ENCODE measurements at places on chromosomes 16 and 17.

GRCh38 chr17:52134641-52135040 is 23.9 kb downstream of the CA10 start:
- no peak for DNase-seq

DNA sequence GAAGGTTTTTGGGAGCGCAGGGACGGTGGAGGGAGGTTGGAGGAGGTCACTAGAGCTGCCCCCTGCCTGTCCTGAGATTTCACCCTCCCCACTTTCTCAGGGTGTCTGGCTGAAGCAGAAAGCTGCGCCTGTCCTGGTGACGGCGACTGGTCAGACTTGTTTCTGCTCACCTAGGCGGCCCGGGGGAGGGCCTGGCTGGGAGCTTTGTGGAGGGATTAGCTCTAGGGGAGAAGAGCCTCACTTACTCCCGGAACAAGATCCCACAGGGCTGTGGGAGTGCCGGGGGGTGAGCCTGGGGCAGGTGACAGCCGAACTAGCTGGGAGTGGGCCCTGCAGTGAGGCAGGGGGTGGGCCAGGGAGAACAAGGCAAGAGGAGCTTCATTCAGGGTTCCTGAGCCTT is 11.5 kb downstream of the NHERF1 start:
- DNase-seq: no peak

GRCh38 chr17:27241346-27241946 is 52.5 kb upstream of the WSB1 start:
- peak; percentile 39 for DNase-seq

DNA sequence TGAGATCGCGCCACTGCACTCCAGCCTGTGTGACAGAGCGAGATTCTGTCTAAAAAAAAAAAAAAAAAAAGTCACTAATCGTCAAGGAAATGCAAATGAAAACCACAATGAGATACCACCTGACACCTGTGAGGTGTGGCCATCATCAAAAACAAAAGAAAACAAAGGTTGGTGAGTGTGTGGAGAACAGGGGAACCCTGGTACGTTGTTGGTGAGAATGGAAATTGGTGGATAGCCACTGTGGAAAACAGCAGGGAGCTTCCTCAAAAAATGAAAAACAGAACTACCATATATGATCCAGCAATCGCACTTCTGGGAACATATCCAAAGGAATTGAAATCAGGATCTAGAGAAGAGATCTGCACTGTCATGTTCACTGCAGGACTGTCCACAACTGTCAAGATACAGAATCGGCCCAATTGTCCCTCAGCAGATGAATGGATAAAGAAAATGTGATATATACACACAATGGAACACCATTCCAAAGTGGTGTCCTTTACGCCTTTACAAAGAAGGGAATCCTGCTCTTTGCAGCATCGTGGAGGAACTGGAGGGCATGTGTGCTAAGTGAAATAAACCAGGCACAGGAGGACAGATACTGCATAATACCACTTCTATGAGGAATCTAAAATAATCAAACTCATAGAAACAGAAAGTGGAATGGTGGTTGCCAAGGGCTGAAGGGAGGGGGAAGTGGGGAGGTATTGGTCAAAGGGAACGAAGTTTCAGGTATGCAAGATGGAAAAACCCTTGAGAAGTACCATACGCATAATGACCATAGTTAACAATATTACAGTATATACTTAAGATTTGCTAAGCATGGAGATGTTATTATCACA is 63.5 kb upstream of the PLCG2 start:
- DNase-seq: peak; percentile 49

GRCh38 chr16:75062135-75062975 is 54.2 kb downstream of the LDHD start:
- DNase-seq: no peak

DNA sequence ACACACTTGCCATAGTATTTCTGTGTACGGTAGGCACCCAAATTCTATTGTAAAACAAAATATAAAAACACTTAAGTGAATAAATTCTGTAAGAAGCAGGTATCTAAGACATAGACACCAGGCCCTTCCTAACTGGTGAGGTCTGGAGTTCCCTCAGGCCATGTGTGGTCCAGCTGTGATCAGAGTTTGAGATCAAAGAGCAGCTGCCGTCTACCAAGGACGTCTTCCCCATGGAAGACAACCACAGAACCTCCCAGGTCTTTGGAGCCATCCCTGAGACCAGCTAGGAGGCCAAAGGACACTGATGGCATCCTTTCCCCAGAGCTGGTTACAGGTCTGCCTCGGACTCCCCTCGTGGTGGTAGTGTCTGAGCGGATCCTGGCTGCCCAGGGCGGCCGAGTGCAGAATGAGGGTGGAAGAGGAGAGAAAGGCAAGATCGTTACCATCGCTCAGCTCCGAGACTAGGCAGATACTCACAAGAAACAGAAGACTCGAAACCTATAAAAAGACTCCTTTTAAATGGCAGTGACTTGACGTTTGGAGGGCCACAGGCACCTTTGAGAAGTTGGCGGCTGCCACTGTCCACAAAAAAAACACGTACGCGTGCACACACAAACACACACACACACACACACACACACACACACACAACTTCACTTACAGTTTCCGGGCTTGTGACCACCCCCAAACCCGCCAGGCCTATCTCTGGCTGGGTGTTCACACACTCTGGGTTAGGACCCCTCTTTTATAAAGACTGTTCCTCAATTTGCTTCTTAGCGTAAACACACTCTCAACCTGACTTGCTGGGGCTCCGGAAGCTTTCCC is 7.5 kb downstream of the TIMP2 start:
- no peak for DNase-seq

DNA sequence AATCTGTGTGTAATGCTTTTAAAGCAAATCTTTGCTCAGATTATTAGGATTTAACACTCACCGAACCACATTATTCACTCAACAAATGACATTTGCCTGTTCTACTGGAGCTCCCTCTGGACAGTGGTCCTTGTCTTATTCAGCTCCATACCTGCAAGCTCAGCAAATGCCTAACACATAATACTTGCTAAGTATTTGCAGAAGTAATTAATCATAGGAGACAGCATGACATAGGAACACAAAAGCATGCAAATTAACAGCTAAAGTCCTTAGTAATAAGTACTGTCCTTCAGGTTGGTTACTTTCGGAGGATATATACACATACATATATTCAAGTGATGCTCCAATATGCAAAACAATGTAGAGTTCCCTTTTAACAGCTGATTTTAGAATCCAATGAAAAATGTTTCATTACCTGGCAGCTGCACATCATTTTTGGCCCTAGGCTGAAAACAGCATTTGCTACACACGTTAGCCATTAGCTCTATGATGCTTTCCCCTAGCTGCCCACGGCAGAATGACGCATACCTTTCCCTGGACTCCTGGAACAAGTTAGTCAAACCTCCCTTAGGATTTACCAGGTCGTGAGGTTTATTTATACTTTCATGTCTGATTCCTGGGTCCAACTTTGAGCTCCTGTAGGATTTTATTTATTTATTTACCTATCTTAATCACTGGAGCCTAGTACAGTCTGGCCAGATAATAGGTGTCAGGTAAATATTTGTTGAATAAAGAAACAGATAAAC is 8.6 kb downstream of the BRD7 start:
- no peak for DNase-seq

- no peak for DNase-seq
These were observed 56.1 kb downstream of the ESRP2 start for GRCh38 chr16:68179855-68180254.

GRCh38 chr17:45129940-45130680 is 2.2 kb downstream of the PLCD3 start:
- no peak for DNase-seq

GRCh38 chr16:8096211-8096610 is 494.1 kb downstream of the TMEM114 start:
- DNase-seq: no peak

DNA sequence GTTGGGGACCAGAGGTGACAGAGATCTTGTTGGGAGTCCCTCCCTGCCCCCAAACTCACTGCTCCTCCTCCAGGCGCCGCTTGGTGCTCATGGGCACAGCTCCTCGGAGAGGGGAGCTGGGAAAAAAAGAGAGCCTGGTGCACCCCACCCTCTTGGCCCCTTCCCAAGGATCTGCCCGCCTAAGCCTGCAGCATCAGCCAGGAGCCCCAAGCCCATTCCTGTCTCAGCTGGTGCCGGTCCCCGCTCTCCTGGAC is 400 bp downstream of the HCFC1R1 start:
- DNase-seq: no peak

DNA sequence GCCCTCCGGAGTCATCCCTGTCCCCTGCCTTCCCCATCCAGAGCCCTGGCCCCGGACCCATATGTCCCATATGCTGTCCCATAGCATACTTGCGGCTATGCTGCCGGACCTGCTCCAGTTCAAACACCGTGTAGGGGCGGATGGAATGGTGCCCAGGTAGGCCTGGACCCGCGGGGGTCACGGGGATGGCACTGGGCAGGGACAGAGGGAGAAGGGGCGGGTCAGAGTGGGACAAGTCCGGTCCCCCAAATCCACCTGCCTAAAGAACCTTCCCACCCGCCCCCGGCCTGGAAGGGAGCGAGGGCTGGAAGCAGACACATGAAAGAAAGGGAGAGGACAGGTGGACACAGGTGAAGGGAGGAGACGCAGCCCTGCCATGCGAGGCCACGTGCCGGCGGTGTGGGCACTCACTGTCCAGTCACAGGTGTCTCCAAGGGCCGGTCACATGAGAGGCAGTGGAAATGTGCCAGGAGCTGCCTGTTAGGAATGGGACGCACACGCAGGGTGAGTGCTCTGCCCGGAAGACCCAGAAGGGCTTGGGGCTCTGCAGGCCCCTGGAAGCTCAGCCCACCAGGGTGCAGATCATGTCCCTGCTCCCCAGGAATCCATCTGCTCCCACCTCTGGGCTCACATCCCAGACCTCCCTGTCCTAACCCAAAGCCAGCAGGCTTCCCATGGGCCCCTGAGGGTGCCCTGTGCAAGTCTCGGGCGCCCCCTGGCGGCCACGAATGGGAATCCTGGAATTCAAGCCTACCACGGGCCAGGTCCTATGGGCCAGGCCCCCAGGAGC is 14.0 kb downstream of the UBALD2 start:
- DNase-seq: peak; percentile 85

DNA sequence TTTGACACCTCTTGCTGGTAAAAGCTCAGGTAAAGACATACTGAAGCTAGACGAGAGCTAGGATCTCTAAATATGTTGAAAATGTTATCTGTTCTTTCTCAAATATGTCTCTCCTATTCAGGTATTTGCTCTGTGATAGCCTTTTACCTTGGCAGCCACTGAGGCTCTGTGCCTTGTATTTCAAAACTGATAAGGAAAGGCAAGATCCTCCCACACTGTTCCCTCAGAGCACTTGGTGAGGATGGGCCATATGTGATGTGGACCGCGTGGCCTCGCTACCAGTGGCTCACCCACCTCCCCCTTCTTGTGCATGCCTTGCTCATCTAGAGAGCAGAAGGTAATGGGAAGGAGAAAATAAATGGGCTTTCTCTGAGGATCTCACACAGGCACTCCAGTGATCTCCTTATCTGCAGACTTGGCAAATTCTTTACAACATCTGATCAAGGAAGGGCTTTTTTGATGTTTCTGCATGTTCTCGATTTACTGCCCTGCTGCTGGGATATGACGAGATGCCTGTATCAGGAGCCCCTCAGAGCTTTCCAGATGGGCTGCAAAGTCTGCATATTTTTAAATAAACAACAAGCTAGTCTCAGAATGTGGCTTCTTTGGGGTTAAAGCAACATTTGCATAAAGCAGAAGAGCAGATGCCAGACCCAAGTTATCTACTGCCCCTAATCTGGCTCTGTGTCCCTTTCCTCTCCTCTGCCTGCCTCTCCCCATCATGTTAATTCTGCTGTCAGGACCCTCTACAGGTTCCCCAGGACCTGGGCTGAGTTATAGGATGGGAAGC is 16.9 kb downstream of the HOXB1 start:
- DNase-seq: no peak

DNA sequence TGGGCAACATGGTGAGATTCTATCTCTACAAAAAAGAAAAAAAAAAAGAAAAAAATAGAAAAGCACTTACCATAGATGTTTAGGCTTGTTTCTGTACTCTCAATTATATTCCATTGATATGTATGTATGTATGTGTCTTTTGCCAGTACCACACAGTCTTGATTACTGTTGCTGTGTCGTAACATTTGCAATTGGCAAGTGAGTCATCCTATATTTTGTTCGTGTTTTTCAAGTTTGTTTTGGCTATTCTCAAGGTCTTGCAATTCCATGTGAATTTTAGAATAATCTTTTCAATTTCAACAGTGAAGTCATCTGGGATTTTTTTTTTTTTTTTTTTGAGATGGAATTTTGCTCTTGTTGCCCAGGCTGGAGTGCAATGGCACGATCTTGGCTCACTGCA is 19.3 kb downstream of the SPECC1 start:
- no peak for DNase-seq

DNA sequence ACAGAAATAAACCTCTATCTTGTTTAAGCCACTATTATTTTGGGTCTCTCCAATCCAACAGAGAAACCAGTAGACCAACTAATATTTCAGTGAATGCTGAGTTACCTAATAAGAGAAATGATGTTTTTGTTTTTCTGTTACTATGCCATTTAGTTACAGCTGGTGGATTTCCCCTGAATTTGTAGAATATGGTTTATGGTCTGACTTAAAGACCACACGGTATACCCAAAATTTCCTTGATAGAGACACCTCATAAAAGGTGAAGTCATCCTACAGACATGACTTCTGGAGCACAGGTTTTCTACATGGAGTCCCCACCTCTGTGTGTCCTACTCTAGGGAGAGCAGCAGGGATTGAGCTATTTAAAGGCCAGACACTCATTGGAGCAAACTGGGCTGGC is 13.3 kb downstream of the PIK3R5 start:
- no peak for DNase-seq

DNA sequence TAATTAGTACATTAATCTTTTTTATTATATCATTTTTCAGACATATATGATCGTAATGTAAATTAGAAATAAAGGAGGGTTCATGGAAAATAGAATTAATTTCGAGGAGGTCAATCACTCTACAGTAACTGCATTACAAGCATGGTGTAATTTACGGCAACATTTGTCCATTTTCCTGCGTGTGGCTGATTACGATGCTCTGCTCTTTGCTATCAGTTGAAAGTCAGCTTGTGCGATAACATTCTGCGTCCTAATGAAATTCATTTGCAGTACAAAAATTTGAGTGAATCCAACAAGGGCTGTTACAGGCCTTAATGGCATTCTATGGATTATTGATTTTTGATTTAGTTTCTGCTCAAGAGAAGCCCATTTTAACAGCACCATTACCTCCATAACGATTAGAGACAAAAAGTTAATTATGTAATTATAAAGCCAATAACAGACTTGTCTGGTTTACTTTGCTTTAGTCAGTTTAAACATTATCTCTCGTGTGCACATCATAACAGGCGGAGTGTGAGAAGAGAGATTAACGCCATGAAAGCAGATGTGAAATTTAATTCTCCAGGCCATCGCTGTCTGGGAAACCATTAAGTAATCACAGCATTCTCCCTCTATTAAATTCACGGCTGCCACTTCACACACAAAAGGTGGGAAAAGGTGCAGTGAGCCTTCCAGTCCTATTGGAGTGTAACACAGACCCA is 256.4 kb upstream of the IRX3 start:
- no peak for DNase-seq

DNA sequence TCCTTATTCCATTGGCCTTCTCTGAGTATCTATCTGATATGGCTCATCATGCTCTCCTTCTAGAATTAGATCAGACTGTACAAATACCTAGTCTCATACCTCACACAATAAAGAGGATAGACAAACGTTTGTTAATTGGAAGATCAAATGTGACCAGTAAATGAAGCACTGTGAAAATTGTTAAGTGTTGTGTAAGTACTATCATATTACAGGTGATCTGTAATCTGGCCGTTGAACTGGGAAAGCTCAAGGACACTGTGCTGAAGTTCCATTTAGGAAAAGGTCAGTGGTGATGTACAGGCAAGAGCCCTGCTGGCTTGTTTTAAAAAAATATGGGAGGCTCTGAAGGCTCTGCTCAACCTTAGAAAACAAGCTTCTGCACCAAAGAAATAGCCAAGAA is 38.5 kb upstream of the CORO6 start:
- no peak for DNase-seq

- no peak for DNase-seq
These were observed 74.0 kb downstream of the CMC2 start for GRCh38 chr16:80932708-80933095.
